ENCODE measurements at places on chromosomes 6 and 20.

DNA sequence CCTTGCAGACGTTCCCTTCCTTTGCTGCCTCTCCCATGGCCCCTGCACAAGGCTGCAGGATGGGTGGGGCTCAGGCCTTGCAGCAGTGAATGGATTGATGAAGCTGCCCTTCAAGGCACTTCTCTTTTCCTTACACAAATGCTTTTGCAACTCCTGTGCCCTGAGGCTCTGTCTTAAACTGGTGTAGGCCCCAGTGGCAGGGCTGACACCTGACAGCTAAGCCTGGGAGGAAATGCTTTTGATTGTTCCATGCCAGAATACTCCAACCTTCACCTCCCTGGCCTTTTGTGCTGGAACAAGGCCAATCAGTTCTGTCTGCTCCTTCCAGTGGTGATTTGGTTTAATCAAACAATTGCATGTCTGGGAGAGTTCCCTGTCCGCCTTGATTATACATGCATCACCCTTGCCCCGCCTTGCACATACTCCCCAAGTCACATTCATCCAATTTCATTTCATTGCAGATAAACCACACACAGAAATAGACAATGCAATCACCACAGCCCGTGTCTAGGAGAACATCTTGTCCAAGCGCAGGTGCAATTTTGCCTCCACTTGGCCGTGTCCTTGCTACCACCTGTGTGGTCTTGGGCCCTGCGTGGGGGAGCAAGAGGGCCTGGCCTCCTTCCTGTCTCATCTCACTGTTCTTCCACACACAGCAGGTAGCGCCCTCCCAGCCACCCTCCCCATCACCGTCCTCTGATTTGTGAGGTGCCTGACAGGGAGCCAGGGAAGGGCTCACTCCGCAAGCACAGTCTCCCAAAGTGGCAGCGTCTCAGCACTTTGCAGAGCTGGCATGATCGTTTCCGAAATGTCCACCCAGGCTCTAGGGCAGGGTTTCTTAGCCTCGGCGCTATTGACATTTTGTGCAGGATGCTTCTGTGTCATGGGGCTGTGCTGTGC, 120.4 kb downstream of the CDH26 start:
- no peak for DNase-seq

DNA sequence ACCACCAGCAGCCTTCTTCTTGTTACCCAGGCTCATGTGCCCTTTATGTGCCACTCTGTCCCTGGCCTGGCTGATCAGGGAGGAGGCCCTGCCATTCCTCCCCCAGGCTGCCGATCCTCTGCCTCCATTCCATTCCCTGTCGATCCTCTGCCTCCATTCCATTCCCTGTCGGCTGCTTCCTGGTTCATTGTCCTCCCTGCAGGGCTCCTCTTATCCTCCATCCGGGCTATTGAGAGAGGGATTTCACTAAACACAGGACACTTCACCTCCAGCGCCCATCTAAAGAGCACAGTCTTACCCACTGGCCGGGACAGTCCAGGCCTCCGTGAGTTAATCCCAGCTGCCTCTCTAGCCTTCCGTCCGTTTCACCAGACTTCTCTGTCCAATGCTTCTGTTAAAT, 7.7 kb upstream of the TTLL2 start:
- no peak for DNase-seq

DNA sequence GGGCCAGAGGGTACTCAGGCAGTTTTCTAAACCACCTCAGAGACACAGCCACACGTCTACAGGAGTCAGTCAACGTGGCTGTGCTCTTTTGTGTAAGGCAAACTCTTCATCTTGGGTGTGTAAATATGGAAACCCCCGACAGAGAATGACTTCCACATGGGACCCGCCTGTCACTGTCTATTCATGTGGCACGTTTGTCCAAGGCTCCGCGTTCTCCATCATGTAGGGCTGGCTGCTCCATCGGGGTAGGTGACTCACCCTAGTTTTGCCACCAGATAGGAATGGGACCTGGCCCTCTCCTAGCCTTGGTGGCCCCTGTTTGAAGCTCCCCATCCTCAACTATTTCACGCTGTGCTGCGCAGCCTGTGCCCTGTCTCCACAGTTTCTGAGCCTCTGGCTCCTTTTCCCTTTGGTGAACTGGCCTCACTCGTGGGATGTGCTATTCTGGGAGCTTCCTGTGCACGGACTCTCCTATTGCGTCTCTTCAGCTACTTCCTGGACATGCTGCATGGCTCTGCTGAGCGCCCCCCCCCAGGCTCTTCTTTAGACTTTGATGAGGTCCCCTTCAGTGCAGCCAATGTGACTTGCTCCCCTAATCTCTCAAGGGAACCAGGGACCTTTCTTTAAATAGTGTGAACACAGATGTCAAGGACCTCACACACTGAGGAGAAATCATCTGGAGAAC, 143.2 kb upstream of the PDE10A start:
- no peak for DNase-seq

DNA sequence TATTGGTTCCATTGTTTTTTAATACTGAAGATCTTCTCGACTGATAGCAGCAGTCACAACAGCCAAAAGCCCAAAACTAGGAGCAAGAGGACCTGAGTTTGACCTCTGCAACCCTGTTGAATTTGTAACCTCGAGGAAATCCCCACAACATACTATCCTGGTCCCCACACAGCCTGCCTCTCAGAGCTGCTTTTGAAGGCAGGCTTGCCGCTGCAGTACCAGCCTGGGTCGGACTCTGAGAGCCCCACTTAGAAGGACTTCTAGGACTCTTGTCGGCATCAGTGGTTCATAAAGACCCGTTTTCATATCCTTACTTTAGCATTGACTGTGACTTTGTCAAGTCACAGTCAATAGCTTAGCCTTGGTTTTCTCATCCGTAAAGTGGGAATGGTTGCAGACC, 49.3 kb downstream of the EBF4 start:
- DNase-seq, result no peak

DNA sequence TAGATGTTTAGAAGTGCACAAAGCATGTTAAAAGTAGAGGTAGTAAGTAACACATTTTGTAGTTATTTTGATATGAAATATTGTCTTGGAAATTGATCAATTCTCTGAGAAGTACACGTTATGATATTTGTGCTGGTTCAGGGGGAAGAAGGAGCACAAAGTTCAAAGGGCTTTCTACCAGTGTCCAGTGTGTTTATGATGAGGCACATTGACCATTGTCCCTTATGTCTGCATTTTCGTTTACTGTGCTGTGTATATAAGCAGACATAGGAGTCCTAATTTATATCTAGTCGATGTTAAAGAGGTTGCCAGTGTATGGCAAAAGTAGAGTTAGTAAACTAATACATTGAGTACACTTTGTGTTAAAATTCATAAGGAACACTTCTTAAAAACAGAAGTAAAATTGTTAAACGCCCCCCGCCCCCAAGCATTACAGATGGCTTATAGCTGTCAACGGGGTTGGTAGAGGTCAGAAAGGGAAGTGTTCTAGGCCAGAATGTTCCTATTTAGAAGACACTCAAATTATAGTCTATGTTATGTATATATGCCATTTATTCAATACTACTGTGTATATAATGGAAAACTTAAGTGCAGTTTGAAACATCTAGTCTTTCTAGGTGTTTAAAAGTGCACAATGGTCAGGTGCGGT, 13.3 kb upstream of the HMGN4 start:
- no peak for DNase-seq

DNA sequence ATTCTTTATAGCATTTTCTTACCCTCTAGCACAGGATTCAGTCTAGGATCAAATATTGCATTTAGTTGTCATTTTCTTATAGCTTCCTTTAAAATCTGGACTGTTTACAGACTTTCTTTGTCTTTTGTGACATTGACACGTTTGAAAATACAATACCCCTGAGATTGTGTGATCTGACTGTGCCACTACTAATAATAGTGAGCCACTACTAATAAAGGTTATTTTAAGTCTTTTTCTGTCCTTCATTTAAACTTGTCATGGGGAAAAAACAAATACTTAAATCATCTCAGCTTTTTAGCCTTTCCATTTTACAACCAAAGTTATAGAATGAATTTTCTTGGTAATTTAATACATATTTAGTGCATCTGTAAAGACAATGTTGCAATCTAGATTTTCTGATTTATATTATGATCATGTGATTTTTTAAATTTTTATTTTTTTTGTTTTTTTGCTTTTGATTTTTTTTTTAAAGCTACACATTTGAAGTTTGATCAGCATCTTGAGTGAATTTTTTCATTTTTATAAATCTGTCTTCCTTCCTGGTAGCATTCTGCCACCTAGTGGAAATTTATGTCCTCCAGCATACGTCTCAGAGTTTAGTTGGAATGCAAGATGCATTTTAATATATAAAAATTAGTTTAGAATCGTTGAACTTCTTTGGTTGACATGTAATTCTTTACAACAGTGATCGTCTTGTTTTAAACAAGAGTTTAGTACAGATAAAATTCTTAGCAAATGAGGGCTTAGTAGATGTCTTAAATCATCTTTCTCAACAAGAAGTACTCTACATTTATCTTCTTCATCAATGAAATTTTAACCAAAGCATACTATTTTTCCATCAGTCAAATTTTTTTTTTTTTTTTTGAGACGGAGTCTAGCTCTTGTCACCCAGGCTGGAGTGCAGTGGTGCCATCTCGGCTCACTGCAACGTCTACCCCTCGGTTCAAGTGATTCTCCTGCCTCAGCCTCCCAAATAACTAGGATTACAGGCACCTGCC, 119.4 kb downstream of the NCOA3 start:
- DNase-seq, result peak; percentile 79

DNA sequence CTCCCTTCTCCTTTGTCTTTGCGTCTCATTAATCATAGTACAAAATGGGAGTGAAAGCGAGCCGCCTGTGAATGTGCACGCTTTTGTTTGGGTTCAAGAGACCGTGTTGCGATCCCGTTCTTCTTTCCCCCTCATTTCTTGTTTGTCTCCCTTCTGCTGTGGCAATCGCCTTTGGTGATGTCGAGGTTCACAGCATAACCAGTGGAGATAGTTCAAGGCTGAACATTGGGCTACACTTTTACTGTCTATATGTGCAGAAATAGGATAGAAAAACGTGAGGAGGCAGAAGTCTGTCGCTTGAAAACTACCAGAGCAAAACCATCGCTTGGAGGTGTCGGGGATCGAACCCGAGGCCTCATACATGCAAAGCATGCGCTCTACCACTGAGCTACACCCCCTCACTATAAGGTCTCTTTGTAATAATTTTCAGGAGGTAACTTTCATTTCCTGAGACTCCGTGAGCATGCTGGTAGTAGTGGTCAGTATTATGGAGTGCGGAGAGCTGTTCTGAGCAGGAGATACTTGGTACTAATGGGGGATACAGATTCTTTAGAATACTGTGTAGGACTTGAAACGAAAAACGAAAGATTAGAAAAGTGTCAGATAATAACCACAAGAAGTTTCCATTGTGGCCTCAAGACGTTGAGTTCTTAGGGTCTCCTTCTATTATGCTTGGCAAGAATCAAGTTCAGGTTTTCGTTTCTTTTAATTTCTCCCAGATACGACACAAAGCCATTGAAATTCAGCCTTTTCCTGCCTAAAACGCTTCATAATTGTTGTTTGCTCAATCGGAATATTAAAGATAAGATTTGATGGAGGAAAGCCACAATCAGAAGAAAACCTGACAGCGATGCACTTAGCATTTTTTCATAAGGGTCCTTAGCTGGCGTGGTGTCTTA, 106.6 kb downstream of the TRIM27 start:
- DNase-seq, result no peak

GRCh38 chr6:147559006-147559405, 50.5 kb downstream of the SAMD5 start:
- DNase-seq, result peak; percentile 86

- no peak for DNase-seq
Measured at GRCh38 chr6:11493974-11494373, 43.6 kb upstream of the TMEM170B start.

GRCh38 chr6:164042212-164042611, 627.7 kb downstream of the QKI start:
- DNase-seq, result no peak

DNA sequence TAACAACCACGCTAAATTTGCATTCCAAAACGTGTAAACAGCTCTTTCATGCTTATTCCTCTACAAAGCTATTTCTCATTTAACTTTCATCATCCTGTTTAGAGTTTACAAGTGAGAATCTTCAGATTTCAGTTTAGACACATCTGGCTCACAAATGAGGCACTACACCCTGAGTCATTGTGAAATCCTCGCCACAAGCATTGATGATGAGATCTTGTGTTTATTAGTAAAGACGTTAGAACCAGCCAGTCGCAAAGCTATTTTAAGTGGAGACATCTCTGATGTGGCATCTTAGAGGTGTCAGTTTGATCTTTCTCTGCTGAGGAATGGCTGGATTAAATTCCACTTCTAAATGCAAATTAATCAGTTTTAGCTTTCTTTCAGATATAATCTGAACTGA, 8.3 kb upstream of the ISM1 start:
- no peak for DNase-seq

- no peak for DNase-seq
Measured at GRCh38 chr6:95078457-95078856, 498.9 kb upstream of the MANEA start.

DNA sequence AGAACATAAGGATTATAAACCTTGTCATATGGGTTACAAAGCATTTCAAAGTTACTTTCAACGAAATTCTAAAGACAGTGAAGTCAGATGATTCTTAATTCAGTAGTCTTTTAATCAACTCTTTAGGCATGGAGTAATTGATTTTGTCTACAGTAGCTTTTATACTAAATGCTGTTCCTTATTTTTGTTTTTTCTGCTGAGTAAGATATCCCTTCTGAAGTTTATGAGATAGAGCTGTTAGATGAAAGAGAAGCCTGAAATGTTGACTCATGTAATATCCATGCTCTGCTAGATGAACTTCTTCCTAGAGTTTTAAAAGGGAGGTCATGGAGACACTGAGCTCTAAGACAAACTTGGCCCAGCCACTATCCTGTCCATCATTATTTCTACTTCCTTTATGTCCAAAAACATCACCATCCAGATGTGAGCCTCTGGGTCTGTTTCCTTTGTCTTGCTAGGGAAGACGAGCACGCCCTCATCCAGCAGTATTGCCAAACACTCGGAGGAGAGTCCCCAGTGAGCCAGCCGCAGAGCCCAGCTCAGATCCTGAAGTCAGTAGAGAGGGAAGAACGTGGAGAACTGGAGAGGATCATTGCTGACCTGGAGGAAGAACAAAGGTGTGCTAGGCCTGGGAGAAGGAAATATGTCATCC, 550.3 kb downstream of the UTRN start:
- DNase-seq, result no peak

GRCh38 chr6:112163295-112164257, 76.2 kb downstream of the FAM229B start:
- DNase-seq, result no peak

GRCh38 chr20:22629927-22630326, 45.6 kb upstream of the FOXA2 start:
- no peak for DNase-seq

GRCh38 chr20:37395921-37396415, 50.0 kb downstream of the SRC start:
- DNase-seq, result peak; percentile 84

GRCh38 chr6:34949636-34950035, 60.6 kb downstream of the ANKS1A start:
- no peak for DNase-seq

GRCh38 chr20:63224412-63225081, 8.6 kb upstream of the YTHDF1 start:
- no peak for DNase-seq
